Ascending aorta (tissue), 2 donors: ENCODE measurements at places on chromosomes 2 and 18. TPM values are rescaled to one million over a fixed set of nuclear protein-coding genes. Genes with fewer than 3 reads are reported as not detected.

The GRHL1 gene
- total RNA-seq = 0.43 TPM

The APLF gene
- total RNA-seq = 2.8 TPM

- DNase-seq = no peak
- no peak overlapping the region for H3K27ac ChIP-seq
- H3K36me3 ChIP-seq = no peaks in the 10 kb centered on the region
- no peaks in the 10 kb centered on the region for H3K27me3 ChIP-seq
These were observed 380.5 kb upstream of the SPRED2 start for GRCh38 chr2:65812887-65813286.

GRCh38 chr2:68319398-68320117 lies at the start of gene CNRIP1:
Gene CNRIP1, minus strand, starts transcription at chr2:68319949. Its CDS starts 549 bp downstream, at chr2:68319400.
- H3K36me3 ChIP-seq = no peaks in the 10 kb centered on the region
- no peaks in the 10 kb centered on the region for H3K4me1 ChIP-seq
- no peak for DNase-seq

DNA sequence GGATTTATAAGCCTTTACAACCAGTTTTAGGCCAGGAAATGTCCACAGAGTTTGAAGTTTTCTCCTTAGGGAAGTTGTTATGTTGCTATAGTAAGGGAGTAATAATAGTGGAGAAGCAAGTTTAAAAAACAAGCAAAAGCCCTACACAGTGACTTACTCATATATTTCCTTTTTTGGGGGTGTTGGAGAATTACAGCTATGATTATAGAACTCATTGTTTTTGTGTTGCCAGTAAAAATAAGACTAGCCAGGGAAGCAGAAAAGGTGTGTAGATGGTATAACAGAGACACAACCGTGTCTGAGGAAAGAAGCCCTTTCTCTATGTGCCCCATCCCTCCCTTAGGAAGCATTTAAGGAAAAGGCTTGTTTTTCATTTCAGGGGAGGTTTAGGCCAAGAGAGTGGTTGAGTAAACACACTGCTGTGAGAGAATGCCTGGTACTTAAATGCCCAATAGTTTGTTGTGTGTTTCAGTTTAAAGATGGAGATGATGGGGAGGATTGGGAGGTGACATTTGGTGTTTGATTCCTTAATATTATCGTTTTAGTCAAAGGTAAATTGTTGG lies 2.3 kb downstream of the VAPA start:
- H3K4me3 ChIP-seq = peak overlapping the region; percentile 97
- H3K27me3 ChIP-seq = no peaks in the 10 kb centered on the region
- peak overlapping the region; percentile 100 for H3K27ac ChIP-seq
- DNase-seq = no peak

GRCh38 chr18:2091937-2092336 lies 479.4 kb downstream of the METTL4 start:
- H3K27ac ChIP-seq = no peak overlapping the region
- no peak overlapping the region for H3K4me3 ChIP-seq
- no peaks in the 10 kb centered on the region for H3K27me3 ChIP-seq
- no peak for DNase-seq
- no peaks in the 10 kb centered on the region for H3K4me1 ChIP-seq

The ZNF397 gene
- total RNA-seq = 13.9 TPM

DNA sequence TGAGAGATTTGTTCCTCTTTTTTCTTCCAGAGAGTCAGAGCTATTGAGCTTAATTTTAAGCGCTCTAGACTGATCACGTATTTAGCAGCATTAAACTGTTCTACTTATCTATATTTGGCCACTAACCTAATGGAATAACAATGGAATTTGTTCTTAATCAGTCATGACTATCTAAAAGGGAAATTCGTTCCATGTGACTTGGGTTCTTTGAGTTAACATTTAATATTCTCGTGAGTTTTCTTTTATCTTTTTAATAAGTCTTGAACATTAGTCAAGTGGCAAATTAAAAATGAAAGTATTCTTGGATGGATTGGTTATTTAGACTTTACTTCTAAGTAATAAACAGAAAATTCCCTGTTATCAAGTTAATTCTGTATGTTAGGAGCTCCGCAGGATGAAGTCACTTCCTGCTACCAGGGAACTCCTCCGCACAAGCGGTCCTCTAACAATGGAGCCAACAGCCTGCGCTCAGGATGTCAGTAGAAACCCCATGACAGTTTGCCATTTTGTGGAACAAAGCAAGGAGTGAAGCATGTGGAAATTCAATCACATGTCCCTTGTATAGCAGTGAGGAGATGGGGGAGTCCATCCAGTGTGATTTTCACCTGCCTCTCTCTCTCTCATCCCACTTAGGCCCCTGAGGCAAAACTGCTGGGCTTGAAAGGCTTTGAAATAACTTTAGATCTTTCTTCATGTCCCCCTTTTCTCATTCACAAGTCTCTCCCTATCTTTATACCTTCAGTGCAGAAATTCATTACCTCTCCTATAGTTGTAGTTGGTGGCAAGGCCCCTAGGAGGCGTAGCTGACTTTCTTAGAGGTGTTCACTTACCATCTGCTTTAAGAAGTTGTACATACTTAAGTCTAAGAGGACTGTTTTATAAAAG lies 138.1 kb downstream of the WDR7 start:
- H3K27ac ChIP-seq = no peak overlapping the region
- H3K4me3 ChIP-seq = no peak overlapping the region
- peaks cover 4% of the 10 kb centered on the region for H3K36me3 ChIP-seq
- DNase-seq = no peak
- H3K27me3 ChIP-seq = no peaks in the 10 kb centered on the region

DNA sequence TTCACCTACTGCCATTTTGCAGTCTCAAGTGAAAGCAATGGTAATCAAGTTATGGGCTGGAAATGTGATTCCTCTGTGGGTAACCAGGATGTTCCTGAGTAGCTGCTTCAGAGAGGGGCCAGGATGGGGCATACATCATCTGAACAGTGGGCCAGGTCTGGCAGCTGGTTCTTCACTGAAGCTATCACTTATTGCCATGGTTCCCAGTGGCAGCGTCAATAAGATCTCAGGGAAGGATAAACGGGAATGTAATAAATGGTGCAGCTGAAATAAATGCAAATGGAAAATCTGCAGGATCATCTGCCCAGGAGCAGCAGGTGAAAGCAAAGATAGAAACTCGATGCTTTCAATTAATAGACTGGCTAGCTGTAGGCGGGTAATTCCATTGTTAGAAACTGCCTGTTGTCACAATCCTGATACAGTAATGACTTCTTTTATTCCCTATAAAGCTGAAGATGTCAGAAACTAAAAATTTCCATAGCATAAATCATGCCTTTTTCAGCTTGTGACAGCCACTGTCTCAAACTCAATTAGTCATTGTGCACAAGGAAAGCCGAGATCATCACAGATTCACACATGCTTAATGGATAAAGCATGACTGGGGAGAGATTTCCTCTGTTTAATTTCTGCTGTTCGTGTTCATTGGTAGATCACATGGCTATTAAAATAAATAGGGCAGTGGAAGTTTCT lies 56.2 kb upstream of the CCDC85A start:
- no peaks in the 10 kb centered on the region for H3K36me3 ChIP-seq
- no peaks in the 10 kb centered on the region for H3K4me1 ChIP-seq
- no peaks in the 10 kb centered on the region for H3K27me3 ChIP-seq
- DNase-seq = no peak
- H3K27ac ChIP-seq = no peak overlapping the region

The G6PC2 gene
- total RNA-seq = not detected

- H3K27me3 ChIP-seq = no peaks in the 10 kb centered on the region
- no peak overlapping the region for H3K4me3 ChIP-seq
- H3K4me1 ChIP-seq = peaks cover 14% of the 10 kb centered on the region
- H3K36me3 ChIP-seq = no peaks in the 10 kb centered on the region
- DNase-seq = no peak
These were observed 129.0 kb downstream of the SOCS6 start for GRCh38 chr18:70417847-70418246.

- H3K27me3 ChIP-seq = no peaks in the 10 kb centered on the region
- no peak for DNase-seq
- H3K4me3 ChIP-seq = no peak overlapping the region
These were observed 18.1 kb downstream of the VIL1 start for GRCh38 chr2:218436992-218437391.
